ENCODE measurements at places on chromosomes 12 and 14. TPM values are rescaled to one million over a fixed set of nuclear protein-coding genes. Genes with fewer than 3 reads are reported as not detected.

PXMP2 gene
- total RNA-seq: 41.0 TPM

HPD gene
- 4.9 TPM for total RNA-seq

SCN8A gene
- total RNA-seq: 0.35 TPM

NTF3 gene
- 1.5 TPM for total RNA-seq

IFNG gene
- not detected for total RNA-seq

STAT6 gene
- total RNA-seq: 85.1 TPM

BCL11B gene
- total RNA-seq: not detected

IL23A gene
- not detected for total RNA-seq

ZFHX2 gene
- total RNA-seq: 0.12 TPM

SIX4 gene
- total RNA-seq: 9.1 TPM

FLVCR2 gene
- 2.2 TPM for total RNA-seq

CDKN3 gene
- 6.2 TPM for total RNA-seq

PIWIL1 gene
- not detected for total RNA-seq

MLEC gene
- total RNA-seq: 61.4 TPM

KLHDC1 gene
- total RNA-seq: 1.6 TPM

BIN2 gene
- total RNA-seq: not detected

EPYC gene
- total RNA-seq: not detected

SDSL gene
- 9.6 TPM for total RNA-seq

SSPN gene
- total RNA-seq: 15.3 TPM

SLCO1B1 gene
- total RNA-seq: not detected

GARIN6 gene
- total RNA-seq: not detected

ACSS3 gene
- 8.8 TPM for total RNA-seq

MAPK1IP1L gene
- total RNA-seq: 64.7 TPM

Data from pericardium fibroblast (primary cell).